ENCODE measurements at places on chromosomes 7 and 10. TPM values are rescaled to one million over a fixed set of nuclear protein-coding genes. Genes with fewer than 3 reads are reported as not detected.

ANKIB1 gene
- total RNA-seq: 34.8 TPM

DNA sequence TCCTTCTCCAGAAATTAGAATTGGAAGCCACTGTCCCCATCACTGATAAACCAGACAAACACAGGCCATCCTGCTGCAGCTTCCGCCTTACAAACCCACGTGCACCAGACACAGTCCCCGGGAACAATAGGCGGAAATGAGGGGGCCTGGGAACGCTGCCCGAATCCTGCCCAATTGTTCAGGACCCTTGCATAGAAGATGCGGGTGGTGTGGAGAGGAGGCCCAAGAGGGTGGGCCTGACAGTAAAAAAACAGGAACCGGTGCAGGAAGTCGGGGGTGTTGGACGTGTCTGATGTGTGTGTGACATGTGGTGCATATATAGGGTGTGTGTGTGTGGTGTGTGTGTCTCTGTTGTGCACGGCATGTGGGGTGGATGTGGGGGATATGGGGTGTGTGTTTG is 26.5 kb upstream of the CHST15 start:
- no peak for DNase-seq

MACC1 gene
- 0.10 TPM for total RNA-seq

DNA sequence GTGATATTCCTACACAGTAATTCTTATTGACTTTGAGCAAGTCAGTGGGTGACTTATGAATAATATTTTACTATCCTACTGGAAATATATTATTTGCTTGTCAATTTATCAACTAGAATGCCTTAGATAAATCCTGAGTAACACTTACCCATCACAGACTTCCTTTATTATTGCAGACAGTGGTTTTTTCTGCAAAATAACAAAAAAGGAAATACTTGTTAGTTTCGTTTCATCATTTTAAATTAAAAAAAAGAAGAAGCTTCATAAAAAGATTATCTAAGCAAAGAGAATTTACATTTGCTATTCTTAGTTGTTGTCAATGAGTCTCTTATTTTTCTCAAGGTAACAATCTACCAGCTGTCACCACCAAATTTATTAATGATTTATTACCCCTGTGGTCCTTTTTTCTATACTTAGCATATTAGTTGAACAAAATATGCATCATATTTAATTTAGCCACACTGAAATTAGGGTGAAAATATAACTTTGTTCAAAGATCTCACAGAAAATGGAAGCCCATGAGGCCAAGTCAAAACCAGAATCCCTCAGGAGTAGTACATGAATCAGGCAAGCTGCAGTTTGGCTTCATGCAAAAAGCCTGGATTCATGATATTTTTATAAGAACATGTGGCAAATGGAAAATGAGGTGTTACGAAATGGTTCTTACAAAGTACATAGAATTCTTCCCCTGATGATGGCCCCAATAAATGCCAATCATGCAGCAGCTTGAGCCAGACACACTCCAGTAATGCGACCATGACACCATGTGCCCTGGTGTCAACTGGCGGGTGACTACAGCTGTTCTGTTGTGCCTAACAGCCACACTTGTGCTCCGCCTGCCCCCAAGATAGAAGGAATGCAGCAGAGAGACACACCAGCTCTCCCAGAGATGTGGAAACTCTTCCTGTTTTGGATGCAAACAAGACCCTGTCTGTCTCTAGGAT is 132.6 kb downstream of the ELMO1 start:
- no peak for DNase-seq

DNA sequence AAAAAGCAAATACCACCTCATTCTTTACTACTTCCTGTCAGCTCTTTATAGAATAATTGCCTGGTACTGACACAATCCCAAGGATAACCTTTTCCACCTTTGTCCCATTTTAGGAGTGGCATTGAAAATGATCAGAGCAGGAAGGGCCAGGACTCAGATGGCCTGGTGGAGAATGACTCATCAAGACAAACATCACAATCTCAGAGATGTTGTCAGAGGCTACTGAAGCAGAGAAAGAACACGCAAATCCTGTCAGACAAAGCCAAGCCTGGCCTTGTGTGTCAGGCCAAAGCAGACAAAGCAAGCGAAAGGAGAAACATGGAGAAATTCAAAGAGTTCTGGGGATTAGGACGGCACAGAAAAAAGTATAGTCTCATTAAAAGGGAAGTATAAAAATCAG is 40.9 kb downstream of the NSUN6 start:
- no peak for DNase-seq

DNA sequence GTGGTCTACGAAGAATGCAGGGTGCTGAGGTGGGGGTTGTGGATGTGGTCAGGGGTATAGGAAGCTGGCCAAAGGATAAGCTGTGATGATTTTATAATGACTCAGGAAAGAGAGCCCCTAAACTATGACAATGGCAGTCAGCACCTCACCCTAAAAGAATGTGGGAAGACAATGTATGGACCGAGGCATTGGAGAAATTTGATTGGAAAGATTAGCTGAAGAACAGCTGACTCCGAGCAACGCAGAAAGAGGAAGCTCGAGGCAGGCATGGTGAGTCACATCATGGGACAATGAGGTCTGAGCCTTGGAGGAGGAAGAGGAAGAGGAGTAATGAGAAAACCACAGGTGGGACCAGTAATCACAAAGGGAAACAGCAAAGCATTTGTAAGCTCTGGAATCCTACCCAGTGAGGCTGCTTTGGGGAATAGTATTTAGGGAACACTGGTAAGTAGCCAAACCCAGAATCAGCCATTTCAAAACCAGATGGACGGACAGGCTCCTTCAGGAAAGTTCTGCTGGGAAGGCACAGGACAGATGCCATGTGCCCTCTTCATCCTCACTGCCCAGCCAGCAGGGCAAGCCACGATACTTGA is 295.4 kb downstream of the PRPF18 start:
- DNase-seq: no peak

- DNase-seq: no peak
Observed at GRCh38 chr10:92530421-92530820, 43.5 kb downstream of the IDE start.

- no peak for DNase-seq
Observed at GRCh38 chr10:77392236-77392721, 245.3 kb downstream of the KCNMA1 start.

- DNase-seq: no peak
Observed at GRCh38 chr10:80552151-80552646, 14.5 kb downstream of the SH2D4B start.
